ENCODE measurements at places on chromosomes 11 and 22.

DNA sequence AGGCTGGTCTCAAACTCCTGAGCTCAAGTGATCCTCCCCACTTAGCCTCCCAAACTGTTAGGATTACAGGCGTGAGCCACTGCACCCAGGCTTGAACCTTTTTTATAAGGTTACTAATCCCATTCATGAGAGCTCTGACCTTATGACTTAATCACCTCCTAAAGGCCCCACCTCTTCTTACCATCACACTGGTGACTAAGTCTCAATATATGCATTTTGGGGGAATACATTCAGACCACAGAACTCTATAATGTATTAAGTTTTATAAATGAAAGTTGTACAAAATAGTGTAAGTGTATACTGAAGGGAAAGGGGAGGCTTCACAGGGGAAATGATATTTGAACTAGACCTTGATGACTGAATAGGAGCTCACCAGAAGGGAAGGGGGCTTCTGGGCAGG lies 28.4 kb upstream of the RBFOX2 start:
- no peak for DNase-seq

DNA sequence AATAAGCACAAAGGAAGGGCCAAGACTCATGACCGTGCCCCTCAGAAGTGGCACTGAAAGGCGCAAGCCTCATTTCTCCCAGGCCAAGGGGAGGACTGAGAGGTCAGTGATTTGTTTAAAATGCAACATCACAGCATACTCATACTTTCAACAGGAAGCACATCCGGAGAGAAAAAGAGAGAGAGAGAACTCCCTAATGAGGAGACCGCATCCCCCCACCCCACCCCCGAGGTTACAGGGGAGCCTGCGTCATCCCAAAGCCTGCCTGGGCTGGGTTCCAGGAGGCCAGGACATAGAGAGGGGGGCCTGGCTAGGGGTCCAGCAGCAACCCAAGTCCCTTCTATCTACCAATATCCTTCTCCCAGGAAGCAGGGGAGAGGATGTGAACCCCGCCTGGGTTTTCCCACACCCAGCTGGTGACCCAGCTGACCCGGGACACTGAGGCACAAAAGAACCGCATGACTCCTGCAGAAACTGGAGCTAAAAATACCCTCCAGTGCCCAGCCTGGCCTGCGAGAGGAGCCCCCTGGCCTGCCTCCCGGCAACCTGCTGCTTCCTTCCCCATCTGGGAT lies 3.8 kb downstream of the CSNK1E start:
- no peak for DNase-seq

GRCh38 chr11:690738-691633 lies 4.0 kb downstream of the DEAF1 start:
- no peak for DNase-seq

- DNase-seq: no peak
Measured at GRCh38 chr11:118628432-118628831, 21.0 kb downstream of the PHLDB1 start.

DNA sequence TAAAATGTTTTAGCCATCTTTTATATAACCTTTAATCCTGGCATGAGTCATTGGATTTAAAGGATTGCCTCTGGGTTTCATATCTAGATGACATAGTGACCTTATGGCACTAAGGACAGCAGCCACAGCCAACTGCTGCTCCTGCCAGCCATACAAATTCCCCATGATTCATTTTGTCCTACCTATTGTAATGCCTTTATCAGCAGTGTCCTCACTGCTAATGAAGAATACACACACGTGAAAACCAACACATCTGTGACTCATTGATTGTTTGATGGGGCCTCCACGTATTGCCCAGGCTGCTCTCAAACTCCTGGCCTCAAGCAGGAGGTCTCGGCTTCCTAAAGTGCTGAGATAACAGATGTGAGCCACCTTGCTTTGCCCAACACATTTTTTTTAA lies 1.8 kb downstream of the LDHAL6A start:
- no peak for DNase-seq

DNA sequence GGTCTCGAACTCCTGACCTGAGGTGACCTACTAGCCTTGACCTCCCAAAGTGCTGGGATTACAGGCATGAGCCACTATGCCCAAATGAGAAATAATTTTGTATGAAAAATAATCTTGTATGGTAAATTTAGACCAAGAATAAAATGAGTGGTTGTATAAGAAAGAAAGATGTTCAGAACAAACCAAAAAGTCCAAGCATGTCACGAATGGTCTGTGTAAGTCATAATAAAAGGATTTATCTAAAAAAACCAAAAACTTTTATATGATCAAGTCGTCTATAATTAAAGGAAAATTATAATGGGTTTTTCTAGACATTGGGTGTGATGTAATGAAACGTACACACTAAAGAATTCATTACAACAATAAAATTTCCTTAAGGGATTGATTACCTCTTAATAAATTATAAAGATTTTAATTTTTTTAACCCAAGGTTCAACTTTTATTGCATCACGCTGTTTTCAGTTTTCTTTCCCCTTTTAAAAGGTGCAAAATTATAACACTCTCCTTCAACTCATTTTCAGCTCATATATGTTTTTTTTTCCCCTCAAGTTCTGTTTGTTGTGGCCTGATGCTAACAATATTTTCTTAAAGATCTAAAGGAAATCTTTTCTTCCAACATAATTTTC lies 8.9 kb upstream of the AQP11 start:
- no peak for DNase-seq

DNA sequence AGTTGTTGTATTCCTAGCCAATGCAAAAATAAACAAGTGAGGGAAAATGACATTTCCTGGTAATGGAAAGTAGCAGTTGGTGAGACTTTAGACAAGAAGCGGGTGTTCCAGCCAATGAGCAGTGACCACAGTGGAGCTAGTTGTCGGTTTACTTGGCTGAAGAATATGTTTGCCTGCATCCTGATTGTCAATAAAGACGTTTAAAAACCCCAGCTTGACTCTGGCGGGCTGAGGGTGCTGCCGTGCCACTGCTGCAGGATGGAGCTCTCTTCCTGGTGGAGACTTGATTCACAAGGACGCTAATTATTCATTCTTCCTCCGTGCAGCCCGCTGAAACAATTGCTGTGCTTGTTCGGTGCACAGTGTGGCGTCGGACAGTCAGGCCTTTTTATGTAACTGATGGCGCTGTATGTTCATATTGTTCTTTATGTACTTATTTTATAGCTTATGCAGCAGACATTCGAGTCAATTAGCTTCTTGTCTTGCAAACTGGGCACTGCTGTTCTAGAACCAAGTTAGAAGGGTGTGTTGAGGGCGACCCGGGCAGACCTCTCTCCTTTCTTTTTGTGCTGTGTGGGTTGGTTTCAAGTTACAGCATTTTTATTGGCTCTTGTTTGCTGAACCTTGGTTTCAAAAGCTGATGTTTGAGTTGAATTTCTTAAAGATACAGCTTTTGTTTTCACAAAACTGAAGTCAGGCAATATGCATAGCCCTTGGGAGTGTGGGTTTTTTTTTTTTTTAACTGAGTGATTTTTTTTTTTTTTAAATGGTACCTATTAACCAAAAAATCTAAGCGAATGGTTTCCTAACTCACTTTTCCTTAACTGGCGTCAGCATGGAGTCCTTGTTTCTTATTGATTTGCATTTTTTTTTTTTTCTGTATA lies 153.9 kb downstream of the TEAD1 start:
- DNase-seq: no peak
